ENCODE measurements at places on chromosomes 6 and 20.

- no peak for DNase-seq
Measured at GRCh38 chr20:32511358-32512046, 73.6 kb downstream of the NOL4L start.

DNA sequence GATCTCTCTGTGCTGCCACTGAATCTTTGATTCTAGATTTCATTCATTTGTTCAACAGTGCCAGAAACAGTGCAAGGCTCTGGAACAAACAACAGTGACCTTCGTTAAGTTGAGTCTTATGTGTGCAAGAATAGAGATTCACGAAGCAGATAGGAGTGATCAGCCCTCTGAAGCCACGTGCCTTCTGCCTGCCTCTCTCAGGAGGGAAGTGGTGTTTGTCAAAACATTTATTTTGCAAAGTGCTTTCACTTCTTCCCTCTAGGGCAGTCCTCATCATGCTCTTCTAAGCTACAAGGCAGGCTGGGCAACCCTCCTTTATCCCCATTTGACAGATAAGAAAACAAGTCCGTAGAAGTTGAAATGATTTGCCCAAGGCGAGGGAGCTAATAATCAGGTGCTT lies 204.3 kb downstream of the TFAP2C start:
- no peak for DNase-seq

GRCh38 chr20:56665806-56666205 lies 36.7 kb downstream of the TFAP2C start:
- DNase-seq = no peak

DNA sequence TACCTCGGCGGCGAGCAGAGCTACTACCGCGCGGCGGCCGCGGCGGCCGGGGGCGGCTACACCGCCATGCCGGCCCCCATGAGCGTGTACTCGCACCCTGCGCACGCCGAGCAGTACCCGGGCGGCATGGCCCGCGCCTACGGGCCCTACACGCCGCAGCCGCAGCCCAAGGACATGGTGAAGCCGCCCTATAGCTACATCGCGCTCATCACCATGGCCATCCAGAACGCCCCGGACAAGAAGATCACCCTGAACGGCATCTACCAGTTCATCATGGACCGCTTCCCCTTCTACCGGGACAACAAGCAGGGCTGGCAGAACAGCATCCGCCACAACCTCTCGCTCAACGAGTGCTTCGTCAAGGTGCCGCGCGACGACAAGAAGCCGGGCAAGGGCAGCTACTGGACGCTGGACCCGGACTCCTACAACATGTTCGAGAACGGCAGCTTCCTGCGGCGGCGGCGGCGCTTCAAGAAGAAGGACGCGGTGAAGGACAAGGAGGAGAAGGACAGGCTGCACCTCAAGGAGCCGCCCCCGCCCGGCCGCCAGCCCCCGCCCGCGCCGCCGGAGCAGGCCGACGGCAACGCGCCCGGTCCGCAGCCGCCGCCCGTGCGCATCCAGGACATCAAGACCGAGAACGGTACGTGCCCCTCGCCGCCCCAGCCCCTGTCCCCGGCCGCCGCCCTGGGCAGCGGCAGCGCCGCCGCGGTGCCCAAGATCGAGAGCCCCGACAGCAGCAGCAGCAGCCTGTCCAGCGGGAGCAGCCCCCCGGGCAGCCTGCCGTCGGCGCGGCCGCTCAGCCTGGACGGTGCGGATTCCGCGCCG lies 994 bp downstream of the FOXC1 start:
- no peak for DNase-seq

DNA sequence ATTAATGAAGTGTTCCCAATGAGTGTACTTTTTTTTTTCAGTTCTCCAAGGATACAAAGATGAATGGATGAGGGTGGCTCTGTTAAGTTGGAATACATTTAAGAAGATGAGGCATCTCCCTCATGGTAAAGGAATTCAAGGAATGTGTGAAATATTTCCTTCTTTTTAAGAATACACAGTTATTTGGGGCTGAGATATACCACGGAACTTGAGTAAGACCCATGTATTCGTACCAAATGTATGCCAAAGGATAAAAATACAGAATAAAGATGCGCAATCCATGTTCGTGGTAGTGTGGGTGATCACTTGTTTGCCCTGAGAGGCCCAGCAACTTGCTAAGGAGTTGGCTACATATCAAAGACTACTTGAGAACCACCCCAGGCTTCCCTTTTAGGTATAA lies 164.2 kb upstream of the TCF21 start:
- DNase-seq = no peak

- DNase-seq = no peak
Measured at GRCh38 chr20:10322073-10323012, 103.7 kb downstream of the SNAP25 start.

- DNase-seq = no peak
Measured at GRCh38 chr20:44089987-44090674, 96.9 kb downstream of the JPH2 start.

GRCh38 chr20:20562507-20562906 lies 149.9 kb downstream of the RALGAPA2 start:
- DNase-seq = no peak

- DNase-seq = no peak
Measured at GRCh38 chr20:62296724-62297448, 5.9 kb upstream of the ADRM1 start.

- no peak for DNase-seq
Measured at GRCh38 chr6:137401088-137401487, 93.1 kb downstream of the OLIG3 start.

- no peak for DNase-seq
Measured at GRCh38 chr6:135703007-135703406, 148.5 kb upstream of the PDE7B start.

DNA sequence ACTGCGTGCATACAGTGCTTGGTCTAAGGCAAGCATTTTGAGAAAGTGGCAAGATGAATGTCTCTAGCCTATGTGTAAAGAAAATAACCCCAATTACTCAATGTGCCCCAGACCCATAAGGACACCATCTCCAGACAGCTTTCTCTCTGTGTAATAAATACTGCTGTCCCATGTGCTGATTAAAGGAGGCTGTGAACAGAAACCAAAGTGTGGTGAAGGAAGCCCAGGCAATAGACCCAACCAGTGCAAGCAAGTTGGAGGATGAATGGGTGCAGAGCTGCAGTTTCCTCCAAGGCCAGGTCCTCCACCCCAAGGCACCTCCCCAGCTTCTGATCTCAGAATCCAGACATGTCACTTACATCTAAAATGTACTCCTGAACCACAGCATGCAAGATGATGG lies 60.6 kb downstream of the TRAM2 start:
- DNase-seq = no peak

DNA sequence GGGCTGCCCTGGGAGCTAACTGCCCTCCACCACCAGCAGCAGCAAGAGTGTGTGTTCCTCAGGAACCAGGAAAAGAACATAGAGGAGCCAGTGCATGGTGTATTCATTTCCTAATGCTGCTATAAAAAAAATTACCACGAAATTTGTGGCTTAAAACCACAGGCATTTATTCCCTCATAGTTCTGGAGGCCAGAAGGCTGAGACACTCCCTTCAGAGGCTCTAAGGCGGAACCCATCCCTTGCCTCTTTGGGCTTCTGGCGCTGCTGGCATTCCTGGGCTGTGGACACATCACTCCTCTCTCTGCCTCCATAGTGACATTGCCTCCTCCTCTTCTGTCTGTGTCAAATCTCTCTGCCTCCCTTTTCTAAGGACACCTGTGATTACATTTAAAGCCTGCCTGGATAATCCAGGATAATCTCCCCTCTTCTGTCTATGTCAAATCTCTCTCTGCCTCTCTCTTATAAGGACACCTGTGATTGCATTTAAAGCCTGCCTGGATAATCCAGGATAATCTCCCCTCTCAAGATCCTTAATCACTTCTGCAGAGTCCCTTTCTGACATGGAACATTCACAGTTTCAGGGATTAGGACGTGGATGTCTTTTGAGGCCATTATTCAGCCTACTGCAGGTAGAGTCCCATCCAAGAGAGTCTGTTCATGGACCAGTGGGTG lies 54.7 kb downstream of the NDUFAF5 start:
- DNase-seq = no peak

GRCh38 chr6:6131492-6132109 lies 124.9 kb upstream of the NRN1 start:
- DNase-seq = peak; percentile 25

Measured in NT2/D1 (cell line).